H1 (cell line): ENCODE measurements at places on chromosomes 12 and 14. TPM values are rescaled to one million over a fixed set of nuclear protein-coding genes. Genes with fewer than 3 reads are reported as not detected.
A peak's percentile ranks its signal among the peaks of the same experiment; 100 is the strongest.

DNA sequence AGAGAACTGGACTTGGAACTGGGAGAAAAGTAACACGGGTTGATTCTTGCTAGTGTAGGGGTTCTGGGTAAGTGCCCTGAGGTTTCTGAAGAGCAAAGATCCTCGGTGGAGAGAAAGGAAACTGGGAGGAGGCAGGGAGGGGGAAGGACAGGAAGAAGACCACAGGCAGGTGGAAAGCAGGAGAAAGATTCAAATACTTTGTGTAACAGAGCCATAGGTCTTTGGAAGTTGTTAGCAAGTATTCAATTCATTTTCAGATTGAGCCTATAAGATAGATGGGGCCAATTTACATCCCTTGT, 1.3 kb downstream of the PNP start:
- no peak for DNase-seq

DNA sequence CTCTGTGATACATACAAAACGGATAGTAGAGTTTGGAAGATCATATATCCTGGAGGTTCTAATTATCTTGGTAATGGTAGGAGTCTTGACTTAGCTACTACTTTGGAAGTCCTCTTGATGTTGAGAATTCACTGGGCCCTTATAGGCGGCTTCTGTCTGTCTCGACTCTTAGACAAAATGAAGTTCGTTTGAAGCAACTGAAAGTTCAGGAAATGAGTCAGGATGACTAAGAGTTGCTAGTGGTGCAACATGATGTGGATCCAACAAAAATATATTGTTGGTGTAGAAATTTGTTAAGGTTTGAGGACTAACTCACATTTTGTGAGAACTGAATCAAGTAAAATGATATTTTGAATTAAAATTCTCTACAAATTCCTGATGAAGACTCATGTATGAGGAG, 272.7 kb downstream of the AEBP2 start:
- no peak for DNase-seq

GRCh38 chr12:116277467-116278278, at the start of gene MED13L:
MED13L (minus strand) TSS chr12:116277693; CDS start chr12:116277131, 562 bp downstream.
- peak; percentile 87 for DNase-seq

DNA sequence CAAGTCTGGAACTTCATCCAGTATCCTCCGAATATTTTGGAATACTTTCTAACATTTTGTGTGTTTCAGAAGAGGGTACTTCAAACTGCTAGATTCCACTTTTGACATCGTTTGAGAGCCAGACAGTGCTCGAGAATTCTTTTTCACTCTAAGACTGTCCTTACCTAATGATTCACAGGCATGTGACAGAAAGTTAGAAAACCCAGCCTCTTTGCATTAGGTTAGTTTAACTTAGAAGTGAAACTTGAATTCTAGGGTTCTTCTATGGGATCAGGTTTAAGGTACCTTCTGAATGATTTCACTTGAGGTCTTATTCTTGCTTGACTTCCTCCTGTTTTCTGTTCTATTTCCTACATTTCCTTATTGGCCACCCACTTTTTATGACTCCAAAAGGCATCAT, 431.8 kb downstream of the SLC6A15 start:
- no peak for DNase-seq

DNA sequence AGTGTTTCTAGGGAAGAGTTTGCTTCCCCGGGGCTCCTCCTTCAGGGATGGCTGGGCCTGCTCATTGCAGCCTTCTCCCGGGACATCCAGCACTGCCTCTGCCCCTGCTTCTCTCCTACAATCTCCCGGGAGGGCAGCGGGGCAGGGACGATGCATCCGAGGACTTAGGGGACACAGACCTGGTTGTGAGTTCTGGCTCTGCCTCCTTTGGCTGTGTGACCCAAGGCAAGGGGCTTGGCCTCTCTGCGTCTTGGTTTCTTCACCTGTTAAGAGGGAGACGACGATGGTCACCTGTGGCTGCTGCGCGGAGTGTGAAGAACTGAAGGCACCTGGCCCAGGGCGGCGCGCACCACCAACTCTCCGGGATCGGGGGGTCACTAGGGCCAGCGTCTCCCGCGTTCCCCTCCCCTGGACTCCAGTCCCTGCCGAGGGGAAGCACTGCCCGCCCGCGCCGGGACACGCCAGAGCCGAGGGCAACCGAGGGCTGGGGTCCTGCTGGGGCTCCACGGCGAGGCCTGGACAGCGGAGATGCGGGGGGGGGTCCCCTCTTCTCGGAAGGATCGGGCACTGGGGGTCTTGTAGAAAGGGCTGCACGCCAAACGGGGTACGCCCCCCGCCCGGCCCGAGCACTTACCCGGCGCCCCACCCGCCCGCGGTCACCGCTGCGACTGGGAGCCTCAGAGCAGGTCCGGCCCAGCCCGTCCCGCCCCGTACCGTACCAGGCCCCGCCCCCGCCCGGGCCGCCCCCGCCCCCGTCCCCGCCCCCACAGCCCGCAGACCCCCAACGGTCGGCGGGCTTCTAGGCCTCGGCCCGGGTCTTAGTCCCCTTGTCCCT, at the start of gene HVCN1:
TSS of gene HVCN1 (minus strand) at position 670 of the 835 bp plus-strand sequence. CDS start 5,870 bp downstream, outside the sequence.
- DNase-seq: no peak

- no peak for DNase-seq
Observed at GRCh38 chr12:131510431-131510830, 200.5 kb upstream of the SFSWAP start.

DNA sequence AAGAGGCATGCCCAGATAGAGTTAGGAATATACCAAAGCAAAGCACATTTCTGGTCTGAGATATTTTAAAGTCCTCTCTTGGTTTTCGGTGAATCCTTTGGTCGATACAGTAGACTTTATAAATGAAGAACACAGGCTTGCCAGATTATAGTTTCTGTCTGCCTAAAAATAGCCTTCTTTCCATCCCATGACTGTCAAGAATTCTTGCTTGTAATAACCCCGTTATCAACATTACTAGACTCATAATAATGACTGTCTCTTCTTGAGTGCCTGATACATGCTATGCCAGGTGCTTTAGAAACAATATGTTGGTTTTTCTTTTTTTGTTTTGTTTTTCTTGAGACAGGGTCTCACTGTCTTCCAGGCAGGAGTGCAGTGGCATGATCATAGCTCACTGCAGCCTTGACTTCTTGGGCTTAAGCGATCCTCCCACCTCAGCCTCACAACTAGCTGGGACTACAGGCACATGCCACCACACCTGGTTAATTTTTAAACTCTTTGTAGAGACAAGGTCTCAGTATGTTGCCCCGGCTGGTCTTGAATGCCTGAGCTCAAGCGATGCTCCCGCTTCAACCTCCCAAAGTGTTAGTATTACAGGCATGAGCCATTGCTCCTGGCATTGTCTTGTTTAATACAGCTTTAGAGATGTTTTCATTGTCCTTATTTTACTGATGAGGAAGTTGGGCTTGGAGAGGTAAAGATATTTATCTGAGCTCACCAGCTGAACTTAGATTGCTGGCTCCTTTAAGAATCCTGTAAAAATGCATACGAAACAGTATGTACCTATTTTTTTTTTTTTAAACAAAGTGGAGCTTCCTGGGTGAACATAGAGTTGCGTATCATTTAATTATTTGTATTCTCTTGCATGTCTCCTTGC, 30.4 kb downstream of the CHST11 start:
- no peak for DNase-seq

DNA sequence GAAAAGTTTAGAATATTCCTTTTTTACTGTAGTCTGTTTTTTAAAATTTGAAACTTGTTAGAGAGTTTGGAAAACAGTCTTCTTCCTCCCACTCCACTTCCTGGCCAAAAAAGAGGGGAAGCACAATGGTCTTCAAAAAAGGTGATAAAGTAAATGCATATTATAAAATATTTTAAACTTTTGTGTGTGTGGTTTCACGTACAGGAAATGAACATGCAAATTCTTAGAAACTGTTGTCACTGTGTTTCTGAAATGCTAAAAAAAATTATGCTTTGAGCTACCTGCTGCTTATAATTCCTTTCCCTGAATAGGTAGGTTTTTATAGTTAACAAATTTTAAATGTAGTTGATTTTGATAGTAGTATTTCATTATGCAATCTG, 2.9 kb downstream of the FGFR1OP2 start:
- no peak for DNase-seq

- no peak for DNase-seq
Observed at GRCh38 chr14:89828471-89829165, 125.9 kb downstream of the EFCAB11 start.

DNA sequence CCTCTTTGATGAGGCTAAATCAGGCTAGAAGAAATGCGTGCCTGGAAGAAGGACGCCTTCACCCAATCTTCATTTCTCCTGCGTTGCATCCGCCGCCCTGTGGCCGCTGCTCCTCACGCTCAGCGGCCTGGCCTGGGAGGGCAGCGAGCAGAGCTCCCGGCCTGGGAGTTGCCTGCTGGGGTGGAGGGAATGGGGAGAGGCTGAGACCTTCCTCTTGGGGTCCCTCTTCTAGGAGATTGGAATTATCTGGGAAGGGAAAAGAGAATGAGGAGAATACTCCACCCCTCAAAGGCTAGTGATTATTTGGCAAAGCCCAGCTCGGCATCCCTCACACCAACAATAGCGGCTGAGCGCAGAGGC, 2.4 kb upstream of the HOXC12 start:
- DNase-seq: no peak

GRCh38 chr12:38771871-38772270, 133.5 kb downstream of the CPNE8 start:
- DNase-seq: no peak

- DNase-seq: no peak
Observed at GRCh38 chr12:107788690-107789458, 14.4 kb downstream of the ASCL4 start.

- DNase-seq: no peak
Observed at GRCh38 chr12:112788205-112788604, 3.3 kb upstream of the RPH3A start.

DNA sequence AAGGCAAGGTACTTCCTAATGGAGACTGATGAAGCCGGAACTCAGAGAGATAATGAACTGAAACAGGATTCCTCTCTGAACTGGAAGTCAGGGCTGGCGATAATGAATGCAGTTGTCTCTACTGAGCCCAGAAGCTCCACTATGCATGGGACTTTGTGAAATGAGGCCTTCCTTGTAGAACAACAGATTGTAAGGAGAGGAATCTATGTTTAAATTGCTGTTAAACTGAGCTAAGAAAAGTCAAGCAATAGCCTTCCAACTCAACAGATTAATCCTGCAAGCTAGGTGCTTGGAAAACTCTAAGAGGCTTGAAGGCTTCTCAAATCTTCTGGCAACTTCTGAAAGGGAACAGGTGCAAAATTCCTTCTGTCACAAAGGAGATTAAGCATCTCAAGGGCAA, 119.5 kb upstream of the ARHGAP5 start:
- DNase-seq: no peak

GRCh38 chr12:110869026-110869425, 22.2 kb downstream of the CCDC63 start:
- no peak for DNase-seq

DNA sequence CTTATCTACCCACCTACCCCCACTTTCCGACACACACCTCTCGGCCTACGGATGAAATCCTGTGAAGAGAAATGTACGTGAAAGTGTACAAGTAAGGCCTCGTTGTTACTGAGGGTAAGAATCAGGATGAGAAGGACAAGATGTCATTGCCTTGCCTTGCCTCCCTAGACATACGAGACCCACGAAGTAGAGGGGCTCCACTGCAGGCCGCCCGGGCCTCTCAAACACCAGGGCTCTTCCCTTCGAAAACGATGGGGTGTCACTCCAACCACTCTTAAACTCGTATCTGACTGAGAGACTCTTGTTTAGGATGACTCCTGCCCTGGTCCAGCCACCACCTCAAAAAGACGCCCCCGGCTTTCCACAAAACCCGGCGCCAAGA, 498 bp downstream of the RACGAP1 start:
- DNase-seq: no peak

- DNase-seq: no peak
Observed at GRCh38 chr12:14332482-14332881, 33.0 kb upstream of the ATF7IP start.

GRCh38 chr12:27305673-27306456, 26.8 kb upstream of the BMAL2 start:
- no peak for DNase-seq

- DNase-seq: no peak
Observed at GRCh38 chr12:56626701-56627100, 3.4 kb downstream of the BAZ2A start.

GRCh38 chr12:116803013-116803736, 65.1 kb downstream of the RNFT2 start:
- DNase-seq: no peak

GRCh38 chr14:93464271-93464670, 33.5 kb downstream of the UNC79 start:
- no peak for DNase-seq

The CPNE6 gene
- not detected in 2 replicates for total RNA-seq

The KRT74 gene
- not detected in 2 replicates for total RNA-seq

The COL2A1 gene
- total RNA-seq: 11.7 and 14.6 TPM in 2 replicates

The GPR65 gene
- total RNA-seq: not detected in 2 replicates

The KLRC1 gene
- not detected in 2 replicates for total RNA-seq

The GYS2 gene
- total RNA-seq: not detected in 2 replicates

The ZNF740 gene
- 35.6 and 40.0 TPM in 2 replicates for total RNA-seq

The AQP6 gene
- 0.17 TPM in 1 of 2 replicates, not detected in the other for total RNA-seq

The NRL gene
- total RNA-seq: 1.1 TPM in 2 replicates

The RIPK3 gene
- 0.39 and 0.55 TPM in 2 replicates for total RNA-seq

The GARIN6 gene
- not detected in 2 replicates for total RNA-seq

The TBX5 gene
- 0.08 TPM in 1 of 2 replicates, not detected in the other for total RNA-seq

The HHIPL1 gene
- total RNA-seq: 2.6 and 3.1 TPM in 2 replicates

The POTEM gene
- not detected in 2 replicates for total RNA-seq

The HOTAIR gene
- total RNA-seq: not detected in 2 replicates

The SUPT16H gene
- 201 and 209 TPM in 2 replicates for total RNA-seq
